T1000 (cell line): ENCODE measurements at places on chromosomes 7 and 10.
A peak's percentile ranks its signal among the peaks of the same experiment; 100 is the strongest.

GRCh38 chr10:96366508-96366907 lies 7.7 kb upstream of the OPALIN start:
- DNase-seq, result no peak

DNA sequence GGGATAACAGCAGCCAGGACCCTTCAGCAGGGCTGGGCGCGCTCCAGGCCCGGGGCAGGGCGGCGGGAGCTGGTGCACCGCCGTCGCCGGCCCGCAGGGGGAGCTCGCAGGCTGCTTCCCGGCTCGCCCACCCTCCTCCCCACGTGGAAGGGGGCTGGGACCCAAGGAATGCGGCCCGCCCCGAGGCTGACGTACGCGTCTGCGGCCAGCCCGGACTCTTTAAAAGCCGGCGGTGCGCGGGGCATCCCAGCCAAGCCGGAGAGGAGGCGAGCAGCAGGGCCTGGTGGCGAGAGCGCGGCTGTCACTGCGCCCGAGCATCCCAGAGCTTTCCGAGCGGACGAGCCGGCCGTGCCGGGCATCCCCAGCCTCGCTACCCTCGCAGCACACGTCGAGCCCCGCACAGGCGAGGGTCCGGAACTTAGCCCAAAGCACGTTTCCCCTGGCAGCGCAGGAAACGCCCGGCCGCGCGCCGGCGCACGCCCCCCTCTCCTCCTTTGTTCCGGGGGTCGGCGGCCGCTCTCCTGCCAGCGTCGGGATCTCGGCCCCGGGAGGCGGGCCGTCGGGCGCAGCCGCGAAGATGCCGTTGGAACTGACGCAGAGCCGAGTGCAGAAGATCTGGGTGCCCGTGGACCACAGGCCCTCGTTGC lies at the start of gene PFKFB3:
Gene PFKFB3, plus strand, starts transcription at position 249 of the 647 bp plus-strand sequence. Its CDS starts 329 bp downstream, at position 578.
- DNase-seq, result peak; percentile 95

- DNase-seq, result no peak
Observed at GRCh38 chr7:1593091-1593866, 23.4 kb upstream of the PSMG3 start.

GRCh38 chr10:118977022-118977599 lies 52.4 kb upstream of the NANOS1 start:
- no peak for DNase-seq

GRCh38 chr7:633381-634018 lies 93.0 kb upstream of the DNAAF5 start:
- DNase-seq, result no peak
